ENCODE measurements at places on chromosomes 13 and 19.

GRCh38 chr13:70568571-70568970 lies 460.3 kb upstream of the KLHL1 start:
- DNase-seq: no peak

DNA sequence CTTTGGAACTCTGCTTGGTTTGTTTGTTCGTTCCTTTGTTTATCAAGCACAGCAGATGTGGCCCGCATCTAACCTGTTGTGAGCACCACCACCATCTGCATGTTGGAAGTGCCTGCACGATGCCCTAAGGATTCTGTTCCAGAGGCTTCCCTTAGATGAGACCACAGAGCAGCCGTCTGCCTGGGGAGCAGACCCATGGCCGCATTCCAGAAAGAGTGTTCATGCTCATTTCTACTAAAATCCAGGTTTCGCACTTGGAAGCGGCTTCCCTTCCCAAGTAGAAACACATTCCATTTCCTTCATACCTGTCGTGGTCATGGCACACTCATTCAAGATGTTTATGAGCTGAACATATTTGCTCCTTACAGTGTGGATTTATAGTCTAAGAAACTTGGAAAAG lies 27.2 kb downstream of the COL4A2 start:
- DNase-seq: no peak

GRCh38 chr13:37216331-37216730 lies 110.9 kb upstream of the CSNK1A1L start:
- no peak for DNase-seq

GRCh38 chr19:8251025-8251472 lies 41.9 kb downstream of the CERS4 start:
- no peak for DNase-seq

DNA sequence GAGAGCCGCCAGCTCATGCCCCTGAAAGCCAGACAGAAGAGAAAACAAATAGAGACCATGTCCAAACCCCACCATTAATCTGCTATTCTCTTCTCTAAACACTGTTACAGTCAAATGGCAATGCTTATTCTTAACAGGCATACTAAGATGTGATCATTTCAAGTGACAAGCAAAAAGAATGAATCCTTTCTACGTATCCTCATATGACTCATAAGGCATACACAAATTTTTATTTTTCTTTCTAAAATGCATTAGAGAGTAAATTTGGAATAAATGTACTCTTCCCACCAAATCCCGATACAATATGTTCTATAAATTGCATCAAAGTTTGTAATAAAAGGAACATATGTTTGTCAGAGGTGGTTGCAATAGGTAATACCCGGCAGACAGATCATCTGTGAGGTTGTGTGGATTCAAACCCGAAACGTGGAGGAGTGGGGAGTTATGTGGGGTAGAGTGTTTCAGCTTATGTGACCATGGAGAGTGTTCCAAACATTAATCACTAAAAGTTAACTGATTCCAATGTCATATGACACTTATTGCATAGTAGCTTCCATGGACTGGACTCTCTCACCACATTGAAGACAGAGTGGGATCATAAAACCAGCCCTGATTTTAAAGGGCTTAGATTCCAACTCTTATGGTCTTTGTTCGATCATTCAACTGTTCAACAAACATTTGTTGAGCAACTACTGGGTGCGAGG lies 213.1 kb downstream of the DCLK1 start:
- no peak for DNase-seq

GRCh38 chr13:61728471-61728870 lies 312.8 kb upstream of the PCDH20 start:
- DNase-seq: no peak

DNA sequence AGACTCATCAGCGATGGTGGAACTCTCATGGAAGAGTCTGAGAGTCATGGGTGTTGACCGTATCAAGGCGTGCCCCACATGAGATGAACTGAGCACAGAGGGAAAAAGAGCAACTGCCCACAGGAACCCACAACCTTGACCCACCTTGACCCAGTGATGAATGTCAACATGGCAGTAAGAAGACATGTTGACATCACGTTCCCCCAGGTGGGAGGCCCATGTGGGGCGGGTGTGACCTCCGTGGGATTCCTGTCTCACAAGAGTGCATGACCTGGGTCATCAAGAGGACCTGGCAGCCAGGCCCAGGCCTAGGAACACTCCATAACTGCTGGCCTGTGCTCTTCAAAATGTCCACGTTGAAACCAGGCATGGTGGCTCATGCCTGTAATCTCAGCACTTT lies 45.8 kb downstream of the EPS15L1 start:
- no peak for DNase-seq

- DNase-seq: no peak
Observed at GRCh38 chr13:105345730-105346129, 1189.7 kb downstream of the EFNB2 start.

- DNase-seq: no peak
Observed at GRCh38 chr19:33426621-33427361, 53.3 kb downstream of the CEBPG start.

DNA sequence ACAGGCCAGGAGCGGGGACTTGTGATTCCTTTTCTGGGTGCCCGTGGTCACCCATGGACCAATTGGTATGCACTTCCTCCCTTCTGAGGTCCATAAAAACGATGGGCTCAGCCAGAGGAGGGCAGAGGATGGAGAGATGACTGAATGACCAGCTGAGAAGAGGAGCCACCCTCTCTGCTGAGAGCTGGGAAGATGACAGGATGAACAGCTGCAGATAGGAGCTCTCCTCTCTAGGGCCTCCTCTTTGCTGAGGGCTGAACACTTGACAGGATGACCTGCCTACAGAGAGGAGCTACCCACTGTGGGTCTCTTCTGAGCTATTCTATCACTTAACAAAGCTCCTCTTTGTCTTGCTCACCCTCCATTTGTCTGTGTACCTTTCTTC lies 4.1 kb downstream of the IGFL4 start:
- DNase-seq: no peak

DNA sequence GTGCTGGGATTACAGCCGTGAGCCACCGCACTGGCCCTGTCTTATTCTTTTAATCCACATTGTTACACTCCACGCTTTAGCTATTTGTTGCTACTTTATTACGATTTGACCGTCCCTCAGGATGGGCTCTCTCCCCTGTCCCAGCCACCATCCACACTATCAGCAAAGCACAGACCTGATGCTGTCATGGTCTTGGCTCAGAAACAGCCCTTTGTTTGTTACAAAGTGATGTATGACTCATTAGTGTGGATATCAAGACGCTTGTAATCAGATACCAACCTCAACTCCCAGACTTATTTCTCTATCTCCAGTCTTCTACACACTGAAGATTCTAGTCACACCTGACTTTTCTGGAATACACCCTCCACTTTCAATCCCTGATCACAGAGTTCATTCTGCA lies 84.6 kb upstream of the FREM2 start:
- no peak for DNase-seq

DNA sequence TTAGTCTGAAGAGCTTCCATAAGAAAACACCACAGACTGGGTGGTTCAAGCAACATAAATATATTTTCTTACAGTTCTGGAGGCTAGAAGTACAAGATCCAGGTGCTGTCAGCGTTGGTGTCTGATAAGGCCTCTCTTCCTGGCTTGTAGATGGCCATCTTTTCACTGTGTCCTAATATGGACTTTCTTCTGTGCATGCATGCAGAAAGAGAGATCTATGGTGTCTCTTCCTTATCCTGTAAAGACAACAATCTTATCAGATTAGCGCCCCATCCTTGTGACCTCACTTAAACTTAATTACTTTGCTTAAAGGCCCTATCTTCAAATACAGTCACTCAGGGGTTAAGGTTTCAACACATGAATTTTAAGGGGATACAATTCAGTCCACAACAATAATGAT lies 14.1 kb upstream of the NDFIP2 start:
- DNase-seq: no peak

DNA sequence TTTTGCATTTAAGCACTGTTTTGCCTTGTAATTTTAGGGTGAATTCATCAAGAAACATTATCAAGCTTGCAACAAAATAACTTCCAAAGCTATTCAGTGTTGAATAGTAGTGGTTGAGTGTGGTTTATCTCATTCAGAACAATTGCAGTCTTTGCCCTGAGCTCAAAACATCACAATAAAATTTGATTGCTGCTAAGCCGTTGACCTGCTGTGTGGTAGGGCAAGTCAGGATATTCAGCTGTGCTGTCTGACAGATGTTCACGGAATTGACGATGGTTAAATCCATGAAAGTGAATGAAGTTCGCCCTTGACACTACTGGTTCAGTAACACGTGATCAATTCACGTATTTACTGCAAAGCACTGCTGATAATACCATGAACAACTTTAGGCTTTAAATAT lies 66.9 kb downstream of the GJA3 start:
- no peak for DNase-seq

GRCh38 chr13:43285933-43286597 lies 262.7 kb downstream of the DNAJC15 start:
- DNase-seq: no peak

DNA sequence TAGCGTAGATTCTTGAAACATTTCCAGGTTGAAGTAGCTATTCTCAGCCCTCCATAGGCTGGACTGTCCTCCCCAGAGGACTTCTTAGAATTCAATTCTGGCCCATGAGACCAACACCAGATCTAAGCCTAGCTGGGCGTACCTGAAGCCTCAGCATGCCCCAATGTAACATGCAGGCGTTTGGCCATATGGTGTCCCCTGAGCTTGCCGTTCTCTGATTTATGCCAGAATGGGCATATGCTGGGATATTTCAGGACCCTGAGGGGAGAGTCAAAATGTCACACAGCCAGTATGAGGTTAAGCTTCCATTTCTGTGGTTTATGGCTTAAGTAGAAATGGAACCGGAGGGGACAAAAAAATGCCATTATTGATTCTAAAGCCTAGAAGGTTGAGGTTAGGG lies 317.7 kb upstream of the OBI1 start:
- DNase-seq: no peak

DNA sequence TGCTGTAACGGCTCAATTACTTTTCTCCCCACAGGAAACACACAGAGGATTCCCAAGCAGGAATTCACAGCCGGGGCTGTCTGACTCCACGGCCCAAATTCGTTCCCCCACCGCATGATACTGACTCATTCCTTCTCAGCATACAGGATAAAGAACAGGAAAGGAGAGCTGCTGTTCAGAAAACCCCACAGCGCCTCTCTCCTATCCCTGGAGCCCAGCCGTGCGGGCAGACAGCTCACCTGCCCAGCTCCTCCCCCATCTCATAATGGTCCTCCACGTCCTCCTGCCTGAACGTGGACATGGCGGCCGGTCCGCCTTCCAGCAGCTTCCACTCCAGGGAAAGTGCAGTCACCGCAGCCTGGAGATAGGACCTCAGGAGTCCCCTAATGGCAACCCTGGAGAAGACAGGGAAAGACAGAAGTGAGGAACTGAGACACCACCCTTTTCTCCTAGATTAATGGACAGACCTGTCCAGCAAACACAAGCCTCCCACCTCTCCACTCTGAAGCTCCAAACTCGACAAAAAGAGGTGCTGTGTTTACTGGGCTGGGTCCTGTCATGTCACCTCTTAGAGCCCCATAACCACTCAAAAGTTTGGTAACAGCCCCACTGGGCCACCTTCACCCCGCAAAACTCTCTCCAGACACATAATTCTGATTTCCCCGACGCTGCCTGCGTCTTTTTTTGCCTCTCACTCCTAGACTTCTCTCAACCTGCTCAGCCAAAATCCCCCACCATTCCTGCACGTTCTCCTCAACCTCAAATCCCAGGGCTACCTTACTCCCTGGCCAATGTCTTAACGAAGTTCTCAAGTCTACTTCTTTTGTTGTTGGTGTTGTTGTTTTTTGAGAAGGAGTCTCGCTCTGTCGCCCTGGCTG lies 1.2 kb downstream of the DAPK3 start:
- DNase-seq: no peak

- DNase-seq: no peak
Observed at GRCh38 chr13:37995092-37995491, 125.5 kb upstream of the TRPC4 start.

GRCh38 chr13:111131048-111131447 lies 15.9 kb downstream of the ARHGEF7 start:
- DNase-seq: no peak

DNA sequence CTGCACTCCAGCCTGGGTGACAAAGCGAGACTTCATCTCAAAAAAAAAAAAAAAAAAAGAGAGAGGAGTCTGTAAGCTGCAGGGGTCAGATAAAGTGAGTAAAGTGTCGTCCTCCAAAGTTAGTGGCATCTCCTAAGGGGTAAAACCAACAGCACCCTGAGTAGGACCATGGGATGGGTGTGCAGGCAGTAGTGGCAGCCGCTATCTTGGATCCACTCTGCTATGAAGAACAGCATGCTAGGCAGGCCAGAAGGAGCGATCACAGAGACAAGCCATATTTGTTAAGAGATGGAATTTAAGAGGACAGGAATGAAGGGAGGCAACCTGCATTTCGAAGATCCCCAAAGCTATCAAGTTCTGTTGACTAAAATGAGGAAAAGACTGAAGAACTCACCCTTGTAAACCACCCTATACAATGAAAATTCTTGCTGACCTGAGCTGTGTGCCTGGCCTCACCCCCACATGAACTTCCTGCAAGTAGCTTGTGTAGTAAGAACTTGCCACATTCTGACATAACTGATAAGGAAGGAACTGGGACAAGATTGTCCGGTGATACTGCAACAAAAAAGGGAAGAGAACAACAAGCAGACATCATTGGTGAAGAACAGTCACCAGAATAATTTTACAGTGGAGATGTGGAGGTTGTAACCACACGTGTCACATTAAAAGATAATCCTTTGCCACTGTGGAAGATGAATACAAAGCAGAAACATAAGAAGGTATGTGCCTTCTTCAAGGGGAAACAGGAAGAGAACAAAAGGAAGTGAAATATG lies 16.2 kb downstream of the DPY19L3 start:
- no peak for DNase-seq

GRCh38 chr13:78589206-78589605 lies 14.1 kb downstream of the POU4F1 start:
- DNase-seq: no peak

GRCh38 chr19:48081106-48081505 lies 29.5 kb downstream of the PLA2G4C start:
- no peak for DNase-seq

DNA sequence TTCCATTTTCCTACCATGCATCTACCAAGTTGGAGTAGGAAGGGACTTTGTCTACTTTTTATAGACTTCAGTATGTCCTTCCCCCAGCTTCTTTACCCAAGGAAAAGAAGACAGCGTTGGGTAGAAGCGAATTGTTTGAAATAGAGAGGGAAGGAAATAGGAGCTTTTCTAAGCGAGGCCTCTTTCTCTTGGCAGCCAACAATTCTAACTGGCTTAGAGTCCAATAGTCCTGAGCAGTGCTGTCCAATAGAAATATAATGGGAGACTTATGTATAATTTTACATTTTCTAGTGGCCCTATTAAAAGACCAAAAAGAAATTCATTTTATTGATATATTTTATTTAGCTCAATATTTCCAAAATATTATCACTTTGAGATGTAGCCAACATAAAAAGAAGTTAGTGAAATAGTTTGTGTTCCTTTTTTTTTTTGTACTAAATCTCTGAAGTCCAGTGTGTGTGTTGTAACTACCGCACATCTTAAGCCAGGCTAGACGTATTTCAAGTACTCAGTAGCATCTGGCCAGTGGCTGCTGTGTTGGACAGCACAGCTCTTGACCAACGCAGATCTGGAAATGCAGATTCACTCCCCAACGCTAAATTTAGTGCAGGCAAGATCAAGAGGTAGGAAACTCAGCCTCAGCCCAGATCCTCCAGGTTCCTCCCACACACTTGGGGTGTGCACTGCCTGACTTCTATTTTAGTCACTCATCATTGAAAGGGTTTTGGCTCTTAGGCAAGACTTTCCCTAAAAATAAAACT lies 179.2 kb downstream of the SHISA2 start:
- no peak for DNase-seq
